T follicular helper cell (primary cell): ENCODE measurements at places on chromosomes 1 and 21.

DNA sequence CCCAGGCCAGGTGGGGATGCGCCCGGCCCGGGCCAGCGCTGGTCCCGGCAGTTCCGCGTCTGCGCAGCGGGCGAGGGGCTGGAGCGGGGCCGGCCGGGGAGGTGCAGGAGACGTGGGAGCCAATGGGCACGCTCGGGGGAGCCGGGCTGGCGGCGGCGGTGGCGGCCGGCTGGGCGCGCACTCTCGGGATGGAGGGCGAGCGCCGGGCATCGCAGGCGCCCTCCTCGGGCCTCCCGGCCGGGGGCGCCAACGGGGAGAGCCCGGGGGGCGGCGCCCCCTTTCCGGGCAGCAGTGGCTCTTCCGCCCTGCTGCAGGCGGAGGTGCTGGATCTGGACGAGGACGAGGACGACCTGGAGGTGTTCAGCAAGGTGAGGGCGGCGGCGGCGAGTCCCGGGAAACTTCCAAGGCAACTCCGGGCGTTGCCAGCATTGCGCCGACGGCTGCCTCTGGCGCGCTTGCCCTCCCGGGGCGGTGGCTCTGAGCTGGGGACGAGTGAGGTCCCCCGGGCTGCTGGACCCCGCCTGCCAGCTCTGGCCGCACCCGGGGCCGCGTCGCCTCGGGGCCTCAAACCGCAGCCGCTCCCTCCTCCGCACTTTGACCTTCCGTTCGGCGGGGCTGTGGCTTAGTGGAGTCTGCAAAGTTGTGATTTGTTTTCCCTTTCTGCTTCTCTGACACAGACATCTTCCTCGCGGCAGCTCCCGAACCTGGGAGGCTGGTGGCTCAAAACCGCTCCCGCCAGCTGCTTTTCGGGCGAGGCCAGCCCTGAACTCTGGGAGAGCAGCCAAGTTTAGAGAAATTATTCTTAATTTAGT lies at the start of gene SNX7:
Gene SNX7, plus strand, starts transcription at position 178 of the 812 bp plus-strand sequence. Its CDS starts 11 bp downstream, at position 189.
- DNase-seq, result no peak

- no peak for DNase-seq
These were observed 64.3 kb downstream of the ANKRD13C start for GRCh38 chr1:70290218-70290617.

DNA sequence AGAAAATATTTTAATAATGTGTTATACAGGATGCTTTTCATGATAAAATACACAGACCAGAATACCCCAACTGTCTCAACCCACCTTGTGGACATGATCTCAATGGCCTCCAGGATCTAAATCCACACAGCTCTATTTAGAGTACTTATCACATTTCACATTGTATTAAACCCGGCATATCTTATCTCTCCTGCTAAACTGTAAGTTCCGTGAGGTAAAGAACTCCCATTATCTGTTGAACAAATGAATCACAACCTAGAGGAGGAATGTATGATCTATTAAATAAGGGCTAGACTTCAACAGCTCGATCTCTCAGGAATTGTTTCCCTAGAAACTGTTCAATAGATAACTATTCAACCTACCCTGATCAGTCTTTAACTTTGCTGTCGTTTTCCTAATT lies 6.9 kb downstream of the ETV3 start:
- DNase-seq, result no peak

- no peak for DNase-seq
These were observed 288.7 kb downstream of the LMX1A start for GRCh38 chr1:165067829-165068228.

GRCh38 chr1:160117709-160118183 lies 2.2 kb downstream of the ATP1A2 start:
- no peak for DNase-seq

- DNase-seq, result no peak
These were observed 80.7 kb upstream of the KAZN start for GRCh38 chr1:14517841-14518180.

GRCh38 chr1:158362941-158363340 lies 9.2 kb downstream of the CD1E start:
- no peak for DNase-seq

DNA sequence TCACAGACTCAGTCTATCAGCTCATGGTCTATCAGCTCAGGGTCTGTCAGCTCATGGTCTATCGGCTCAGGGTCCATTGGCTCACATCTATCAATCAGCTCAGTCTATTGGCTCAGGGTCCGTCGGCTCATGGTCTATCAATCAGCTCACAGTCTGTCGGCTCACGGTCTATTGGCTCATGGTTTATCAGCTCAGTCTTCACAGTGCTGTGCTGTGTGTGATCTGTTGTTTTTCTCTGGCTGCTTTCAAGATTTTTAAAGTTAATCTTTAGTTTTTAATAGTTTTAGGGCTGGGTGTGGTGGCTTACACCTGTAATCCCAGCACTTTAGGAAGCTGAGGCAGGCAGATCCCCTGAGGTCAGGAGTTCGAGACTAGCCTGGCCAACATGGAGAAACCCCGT lies 14.4 kb downstream of the C1orf159 start:
- DNase-seq, result no peak

DNA sequence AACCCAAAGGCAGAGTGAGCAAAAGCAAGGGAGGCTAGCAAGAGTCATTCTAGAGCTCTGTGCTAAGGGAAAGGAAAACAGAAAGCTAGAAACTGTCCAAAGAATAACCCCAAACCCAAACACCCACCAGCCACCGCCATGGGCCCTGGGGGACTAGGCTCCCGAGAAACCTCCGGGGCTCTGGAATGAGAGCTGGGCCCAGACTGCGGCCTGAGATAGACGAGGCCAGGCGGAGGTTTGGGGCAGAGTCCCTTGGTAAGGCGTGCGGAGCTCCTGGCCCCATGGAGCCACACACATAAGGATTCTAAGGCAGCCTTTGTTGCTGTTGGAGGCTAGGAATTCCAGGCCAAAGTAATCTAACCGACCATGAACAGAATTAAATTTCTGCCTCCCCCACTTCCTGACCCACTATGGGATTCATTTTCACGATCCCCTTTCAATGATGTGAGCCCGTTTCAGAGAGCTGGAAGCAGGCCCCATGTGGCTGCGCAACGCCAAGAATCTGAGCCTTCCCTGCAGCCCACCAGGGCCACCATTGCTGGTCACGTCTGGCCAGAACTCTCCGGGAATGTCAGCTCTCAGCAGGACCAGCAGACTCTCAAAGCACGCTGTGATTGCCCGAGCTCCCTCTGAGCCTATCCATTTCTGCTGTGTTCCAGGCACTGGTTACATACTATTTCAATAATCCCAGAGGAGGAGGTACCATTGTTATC lies 145.0 kb downstream of the TRABD2B start:
- no peak for DNase-seq

DNA sequence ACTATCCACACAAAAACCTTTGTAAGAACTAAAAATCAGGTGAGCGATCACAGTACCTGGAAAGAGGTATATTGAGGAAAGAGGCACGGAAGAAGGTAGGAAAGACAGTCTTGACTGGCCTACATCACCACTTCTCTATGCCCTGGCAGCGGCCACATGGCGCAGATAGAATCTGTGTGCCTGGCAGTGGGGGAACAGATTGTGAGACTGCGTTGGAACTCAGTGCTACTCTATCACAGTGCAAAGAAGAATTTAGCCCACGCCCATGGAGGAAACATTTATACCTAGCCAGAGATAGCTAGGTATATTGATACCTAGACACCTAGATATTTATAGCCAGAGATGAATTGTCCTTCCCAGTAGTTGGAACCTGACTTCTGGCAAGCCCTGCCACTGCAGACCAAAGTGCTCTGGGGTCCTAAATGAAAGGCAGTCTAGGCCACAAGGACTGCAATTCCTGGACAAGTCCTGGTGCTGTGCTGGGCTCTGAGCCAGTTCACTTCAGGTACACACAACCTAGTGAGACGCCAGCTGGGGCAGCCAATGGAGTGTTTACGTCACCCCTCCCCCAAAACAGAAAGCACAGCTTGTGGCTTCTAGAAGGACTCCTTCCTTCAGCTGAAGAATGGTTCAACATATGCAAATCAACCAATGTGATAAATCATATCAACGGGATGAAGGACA lies 51.9 kb downstream of the DHX9 start:
- no peak for DNase-seq

- DNase-seq, result peak; percentile 10
These were observed 68.5 kb downstream of the DYRK1A start for GRCh38 chr21:37435120-37435519.

DNA sequence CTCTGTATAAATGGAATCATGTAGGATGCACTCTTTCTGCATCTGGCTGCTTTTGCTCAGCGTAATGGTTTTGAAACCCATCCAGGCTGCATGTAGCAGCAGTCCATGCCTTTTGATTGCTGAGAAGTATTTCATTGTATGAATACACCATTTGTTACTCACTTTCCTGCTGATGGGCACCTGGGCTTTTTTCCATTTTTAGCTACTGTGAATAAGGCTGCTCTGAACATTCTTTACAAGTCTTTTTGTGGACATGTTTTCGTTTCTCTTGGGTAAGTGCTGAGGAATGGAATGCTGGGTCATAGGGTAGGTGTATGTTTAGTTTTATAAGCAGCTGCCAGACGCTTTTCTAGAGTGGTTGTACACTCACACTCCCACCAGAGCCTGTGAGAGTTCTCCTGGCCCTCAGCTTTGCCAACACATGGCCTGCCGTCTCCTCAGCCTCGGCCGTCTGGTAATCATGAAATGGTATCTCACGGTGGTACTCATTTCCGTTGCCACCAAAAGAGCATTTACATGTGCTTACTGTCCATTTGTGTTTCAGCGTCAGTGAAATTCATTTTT lies 22.7 kb downstream of the SLX9 start:
- DNase-seq, result no peak

DNA sequence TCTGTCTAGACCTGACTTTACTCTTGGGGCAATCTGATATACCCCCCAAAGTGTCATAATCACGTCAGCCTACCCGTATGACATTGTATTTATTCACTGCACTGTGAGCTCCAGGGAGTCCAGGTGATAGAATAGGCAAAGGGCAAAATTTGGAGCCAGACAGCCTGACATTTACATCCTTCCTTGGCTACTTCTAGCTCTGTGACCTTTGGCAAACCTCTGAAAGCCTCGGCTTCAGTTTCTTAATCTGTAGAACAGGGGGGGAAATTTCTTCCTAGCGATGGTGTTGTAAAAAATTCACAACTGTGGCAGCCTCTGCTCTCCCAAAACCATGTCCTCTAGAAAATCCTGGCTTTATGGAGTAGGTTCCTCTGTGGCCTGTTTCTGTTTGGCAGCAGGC lies 240.9 kb downstream of the KIF26B start:
- no peak for DNase-seq

- no peak for DNase-seq
These were observed 10.9 kb downstream of the RD3 start for GRCh38 chr1:211480941-211481545.

GRCh38 chr21:39531064-39531463 lies 79.3 kb downstream of the SH3BGR start:
- no peak for DNase-seq

DNA sequence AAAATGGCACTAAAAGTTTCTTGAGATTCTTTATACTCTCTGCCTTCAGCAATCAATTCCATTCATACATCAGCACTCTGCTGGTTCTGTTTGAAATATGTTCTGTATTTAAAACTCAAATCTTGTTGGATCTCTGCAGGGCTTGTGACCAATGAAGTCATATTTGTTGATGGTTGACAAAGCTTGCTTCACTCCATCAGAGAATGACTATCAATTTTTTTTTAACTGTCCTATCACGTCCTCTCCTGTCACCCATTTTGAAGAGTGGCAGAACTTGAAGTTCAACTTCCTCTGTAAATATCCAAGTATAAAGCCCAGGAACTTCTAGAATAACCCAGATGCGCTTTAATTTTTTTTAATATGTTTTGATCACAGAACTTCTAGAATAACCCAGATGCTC lies 10.9 kb downstream of the PRDX6 start:
- no peak for DNase-seq

DNA sequence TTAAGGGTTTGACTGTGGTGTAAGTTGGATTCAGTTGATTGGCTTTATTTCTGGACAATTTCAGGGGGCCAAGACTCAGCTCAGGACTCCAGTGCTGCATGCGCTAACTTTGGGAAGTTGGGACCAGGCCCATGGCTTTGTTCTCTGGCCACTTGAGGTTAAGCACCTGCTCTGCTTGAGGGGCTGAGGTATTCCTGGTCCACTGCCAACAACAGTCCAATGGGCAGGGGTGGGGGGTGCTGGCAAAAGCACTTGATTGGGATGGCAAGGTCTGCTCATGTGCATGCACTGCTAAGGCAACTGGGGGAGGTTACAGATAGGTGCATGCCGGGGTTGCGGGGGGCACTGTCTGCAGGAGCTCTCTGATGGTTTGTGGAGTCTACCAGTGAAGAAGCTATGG lies 52.6 kb upstream of the ASB17 start:
- no peak for DNase-seq

DNA sequence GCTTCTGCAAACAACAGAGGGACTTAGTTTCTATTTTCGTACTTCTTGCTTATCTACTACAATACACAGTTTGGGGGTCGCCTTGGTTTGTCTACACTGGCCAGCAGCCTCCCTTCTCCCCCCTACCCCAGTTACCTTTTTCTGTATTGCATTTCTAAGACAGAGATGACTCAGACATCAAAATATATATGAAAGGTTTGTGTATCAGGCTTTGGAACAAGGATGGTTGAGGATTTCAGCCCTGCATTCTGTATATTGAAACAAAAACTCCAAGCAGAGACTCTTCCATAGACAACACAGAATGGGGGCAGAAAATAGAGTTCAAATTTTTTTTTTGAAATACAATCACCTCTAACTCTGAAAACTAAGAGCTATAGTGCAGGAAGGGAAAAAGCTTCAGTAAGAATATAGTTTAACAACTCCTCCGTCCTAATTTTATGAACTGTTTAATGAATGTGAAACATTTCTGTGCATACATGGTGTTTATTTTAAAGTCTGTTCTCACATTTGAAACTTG lies 1.9 kb downstream of the SAMD13 start:
- DNase-seq, result no peak

GRCh38 chr21:14889080-14889810 lies 175.6 kb downstream of the NRIP1 start:
- no peak for DNase-seq
